ENCODE measurements at places on chromosomes 16 and 17.
A peak's percentile ranks its signal among the peaks of the same experiment; 100 is the strongest.

DNA sequence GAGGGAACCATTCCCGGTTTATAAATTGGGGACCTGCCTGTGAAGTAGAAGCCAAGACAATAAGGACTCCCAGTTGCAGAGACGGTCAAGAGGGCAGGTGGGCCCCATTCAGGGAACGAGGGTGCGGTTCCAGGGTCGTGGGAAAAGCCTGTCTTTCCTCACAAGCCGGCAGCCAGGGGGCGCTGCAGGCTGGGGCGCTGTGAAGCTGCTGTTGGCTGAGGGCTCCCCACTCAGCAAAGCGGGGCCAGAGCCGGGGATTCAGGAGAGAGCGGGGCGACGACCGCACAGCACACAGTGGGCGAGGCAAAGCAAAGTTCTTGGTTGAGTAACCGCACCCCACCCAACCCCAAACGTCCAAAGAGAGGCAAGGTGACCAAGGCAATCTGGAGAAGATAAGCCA is 24.9 kb downstream of the CDRT15 start:
- no peak for DNase-seq

GRCh38 chr17:219696-220095 is 38.2 kb upstream of the DOC2B start:
- no peak for DNase-seq

- DNase-seq = no peak
Observed at GRCh38 chr16:70437582-70438557, 1.0 kb downstream of the ST3GAL2 start.

- DNase-seq = no peak
Observed at GRCh38 chr16:27922433-27922832, 141.1 kb downstream of the GSG1L start.

DNA sequence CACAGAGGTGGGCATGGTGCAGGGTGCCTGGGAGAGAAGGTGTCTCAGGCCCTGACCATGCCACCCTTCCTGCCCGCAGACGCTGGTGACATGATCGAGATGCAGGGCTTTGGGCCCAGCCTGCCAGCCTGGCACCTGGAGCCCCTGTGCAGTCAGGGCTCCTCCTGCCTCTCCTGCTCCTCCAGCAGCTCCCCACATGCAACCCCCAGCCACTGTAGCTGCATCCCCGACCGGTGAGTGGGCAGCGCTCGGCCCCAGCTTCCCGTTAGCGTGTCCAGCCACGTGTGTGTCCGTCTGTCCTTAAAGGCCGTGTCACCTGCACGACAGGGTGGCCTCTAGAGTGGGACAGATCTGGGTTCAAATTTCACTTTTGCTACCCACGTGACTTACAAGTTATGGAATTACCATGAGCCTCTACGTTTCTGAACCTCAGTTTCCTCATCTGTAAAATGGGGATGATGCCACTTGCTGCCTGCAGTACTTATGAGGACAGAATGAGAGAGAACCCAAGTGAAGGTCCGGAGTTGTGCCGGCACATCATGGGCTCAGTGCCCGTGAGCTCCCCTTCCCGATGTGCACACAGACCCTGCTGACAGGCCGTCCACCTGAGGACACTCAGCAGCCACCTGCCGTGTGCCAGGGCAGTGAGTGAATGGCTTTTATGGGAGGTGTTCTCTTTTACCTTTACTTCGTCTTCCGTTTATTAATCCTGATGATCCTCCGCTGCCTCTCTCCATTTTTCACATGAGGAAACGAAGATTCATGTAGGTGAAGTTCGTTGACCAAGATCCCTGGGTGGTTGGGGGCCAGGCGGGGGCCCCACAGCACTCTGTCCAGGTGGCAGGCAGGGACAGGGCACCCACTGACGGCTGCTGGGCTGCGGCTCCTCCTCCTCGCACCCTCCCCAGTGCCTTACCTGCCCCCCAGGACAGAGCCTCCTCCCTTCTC is 29.4 kb downstream of the MNT start:
- no peak for DNase-seq

DNA sequence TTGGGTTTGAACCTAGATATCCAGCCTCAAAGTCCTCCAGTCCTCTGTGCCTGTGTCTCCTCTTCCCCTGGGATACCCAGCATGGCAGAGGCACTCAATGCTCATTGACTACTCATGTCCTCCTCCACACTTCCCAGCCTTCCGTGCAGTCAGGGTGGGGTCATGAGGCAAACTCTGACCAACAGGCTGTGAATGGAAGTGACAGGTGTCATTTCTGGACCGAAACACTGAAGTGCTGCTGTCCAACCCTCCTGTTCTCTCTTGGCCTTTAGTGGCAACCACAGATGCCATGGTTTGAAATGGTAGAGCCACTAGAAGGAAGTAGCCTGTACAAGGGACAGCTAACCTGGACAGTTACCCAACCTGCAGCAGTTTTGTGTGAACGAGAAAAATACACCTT is 46.7 kb upstream of the MAP3K14 start:
- DNase-seq = no peak

DNA sequence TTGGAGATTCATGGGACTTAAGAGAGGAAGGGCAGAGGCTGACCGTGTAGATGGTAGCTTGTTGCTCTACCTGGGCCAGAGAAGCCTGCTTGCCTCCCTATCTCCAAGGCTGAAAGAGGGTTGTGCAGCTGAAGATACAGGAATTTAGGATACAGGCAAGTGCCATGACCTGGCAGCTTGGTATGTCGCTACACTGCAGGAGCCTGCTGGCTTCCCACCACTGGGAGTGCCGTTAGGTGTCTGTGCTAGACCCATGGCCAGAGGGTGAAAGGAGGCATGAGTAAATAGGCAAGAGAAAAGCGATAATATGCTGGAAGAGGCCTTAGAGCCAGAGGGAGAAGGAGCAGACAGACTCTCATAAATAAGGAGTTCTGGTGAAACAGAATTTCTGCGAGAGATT is 10.6 kb downstream of the NAA60 start:
- no peak for DNase-seq

DNA sequence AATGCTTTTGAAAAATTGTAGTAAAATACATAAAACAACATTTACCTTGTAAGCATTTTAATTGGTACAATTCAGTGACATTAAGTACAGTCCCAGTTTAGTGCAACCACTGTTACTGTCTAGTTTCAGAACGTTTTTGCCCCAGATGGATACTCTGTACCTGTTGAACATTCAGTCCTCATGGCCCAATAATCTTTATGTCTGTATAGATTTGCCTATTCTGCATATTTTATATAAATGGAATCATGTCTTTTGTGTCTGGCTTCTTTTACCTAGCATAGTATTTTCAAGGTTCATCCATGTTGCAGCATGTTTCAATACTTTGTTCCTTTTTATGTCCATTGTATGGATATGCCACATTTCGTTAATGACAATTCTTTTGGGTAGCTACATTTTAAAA is 37.2 kb downstream of the TENT4B start:
- no peak for DNase-seq

- DNase-seq = peak; percentile 76
Observed at GRCh38 chr16:80569440-80570105, 28.8 kb downstream of the DYNLRB2 start.

- no peak for DNase-seq
Observed at GRCh38 chr16:83272843-83273242, 534.9 kb upstream of the HSBP1 start.

DNA sequence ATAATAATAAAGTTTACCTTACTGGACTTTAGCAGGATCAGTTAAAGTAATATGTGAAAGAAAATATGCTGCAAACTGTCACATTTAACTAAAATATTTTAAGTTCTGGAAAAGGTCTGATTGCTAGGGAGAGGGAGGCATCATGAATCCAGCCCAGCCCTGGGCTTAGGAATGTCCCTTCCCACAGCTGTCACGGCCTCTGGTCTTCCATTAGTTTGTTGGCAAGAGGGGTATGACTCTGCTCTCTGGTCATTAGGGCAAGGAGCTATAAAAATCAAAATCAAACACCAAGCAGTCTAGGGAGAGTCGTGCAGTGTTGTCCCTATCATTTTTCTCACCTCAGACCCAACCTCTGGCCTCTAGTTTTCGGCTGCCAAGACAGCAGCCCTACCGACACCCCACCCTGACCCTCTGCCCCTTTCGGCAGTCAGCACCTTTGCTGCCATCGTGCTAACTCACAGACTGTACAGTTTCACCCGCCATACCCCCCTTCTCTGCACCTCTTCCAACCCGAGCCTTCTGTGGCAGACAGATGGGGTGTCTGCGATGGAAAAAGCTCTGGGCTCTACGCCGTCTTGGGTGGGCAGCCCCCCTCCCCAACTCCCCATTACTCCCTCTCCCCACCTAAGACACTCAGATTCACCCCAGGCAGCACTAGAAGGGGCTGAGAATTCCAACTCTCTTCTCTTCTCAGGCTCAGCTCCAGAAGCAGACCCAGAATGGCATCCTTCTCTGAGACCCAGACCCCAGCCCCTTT is 41.4 kb downstream of the NEUROD2 start:
- DNase-seq = no peak

GRCh38 chr17:82156284-82156925 is 56.2 kb downstream of the CCDC57 start:
- no peak for DNase-seq

DNA sequence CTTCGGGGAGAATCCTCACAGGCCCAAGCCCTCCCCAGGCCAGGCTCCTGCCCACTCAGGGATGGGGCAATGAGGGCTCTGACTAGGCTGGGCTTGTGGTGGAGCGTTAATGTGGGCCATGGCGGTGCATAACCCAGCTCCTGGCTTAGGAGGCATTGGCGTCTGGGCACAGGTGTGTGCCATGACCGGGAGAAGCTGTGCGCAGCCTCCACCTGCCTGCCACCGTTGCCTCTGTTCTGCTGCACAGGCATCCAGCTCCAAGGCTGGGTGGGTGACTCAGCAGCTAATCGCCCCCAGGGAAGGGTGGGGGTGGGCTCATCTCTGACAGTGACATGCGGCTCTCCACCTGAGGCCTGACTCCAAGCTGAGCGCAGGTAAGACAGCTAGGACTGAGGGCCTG is 3.5 kb upstream of the ARHGAP27 start:
- no peak for DNase-seq

- no peak for DNase-seq
Observed at GRCh38 chr16:75246504-75247205, 4.8 kb downstream of the BCAR1 start.

GRCh38 chr16:29710227-29711219 is 31.5 kb downstream of the QPRT start:
- peak; percentile 86 for DNase-seq

GRCh38 chr17:81528651-81529436 is 667 bp downstream of the FSCN2 start:
- DNase-seq = no peak

- peak; percentile 98 for DNase-seq
Observed at GRCh38 chr17:74776044-74776962, at the start of gene NAT9. NAT9 (minus strand) TSS chr17:74776345; CDS start chr17:74775698, 647 bp downstream.

DNA sequence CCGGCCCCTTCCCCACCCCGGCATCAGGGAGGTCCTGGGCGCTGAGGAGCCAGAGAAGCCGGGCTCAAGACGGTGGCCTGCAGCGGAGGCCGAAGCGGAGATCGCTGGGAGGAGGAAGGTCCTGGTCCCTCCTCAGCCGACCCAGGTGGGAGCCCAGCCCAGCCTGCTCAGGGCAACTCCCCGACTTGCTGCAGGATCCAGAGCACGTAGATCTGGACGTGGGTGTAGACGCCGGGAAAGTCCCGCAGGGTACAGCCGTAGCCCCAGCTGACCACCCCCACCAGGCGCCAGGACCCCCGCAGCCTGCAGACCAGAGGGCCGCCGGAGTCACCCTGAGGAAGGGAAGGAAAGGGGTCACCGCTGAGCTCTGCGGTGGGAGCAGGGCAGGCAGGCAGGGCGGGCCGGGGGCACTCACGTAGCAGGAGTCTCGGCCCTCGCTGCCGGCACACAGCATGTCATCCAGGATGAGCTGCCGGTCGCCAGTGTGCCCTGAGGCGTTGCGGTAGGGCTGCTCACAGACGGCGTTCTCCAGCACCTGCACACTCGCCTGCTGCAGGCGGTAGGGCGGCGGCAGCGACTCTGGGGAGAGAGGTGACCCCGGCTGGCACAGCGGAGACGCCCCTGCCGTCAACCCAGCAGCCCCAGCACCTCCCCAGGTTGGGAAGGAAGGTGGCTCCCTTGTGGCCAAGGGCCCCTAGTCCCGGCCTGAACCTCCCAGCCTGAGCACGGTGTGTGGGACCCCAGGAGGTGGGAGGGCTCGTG is 5.4 kb downstream of the TPSD1 start:
- DNase-seq = no peak

- no peak for DNase-seq
Observed at GRCh38 chr17:78878871-78879527, 24.0 kb downstream of the CEP295NL start.

- peak; percentile 43 for DNase-seq
Observed at GRCh38 chr16:22369221-22369811, 5.1 kb downstream of the CDR2 start.

GRCh38 chr16:77690416-77690815 is 31.9 kb upstream of the NUDT7 start:
- DNase-seq = no peak

DNA sequence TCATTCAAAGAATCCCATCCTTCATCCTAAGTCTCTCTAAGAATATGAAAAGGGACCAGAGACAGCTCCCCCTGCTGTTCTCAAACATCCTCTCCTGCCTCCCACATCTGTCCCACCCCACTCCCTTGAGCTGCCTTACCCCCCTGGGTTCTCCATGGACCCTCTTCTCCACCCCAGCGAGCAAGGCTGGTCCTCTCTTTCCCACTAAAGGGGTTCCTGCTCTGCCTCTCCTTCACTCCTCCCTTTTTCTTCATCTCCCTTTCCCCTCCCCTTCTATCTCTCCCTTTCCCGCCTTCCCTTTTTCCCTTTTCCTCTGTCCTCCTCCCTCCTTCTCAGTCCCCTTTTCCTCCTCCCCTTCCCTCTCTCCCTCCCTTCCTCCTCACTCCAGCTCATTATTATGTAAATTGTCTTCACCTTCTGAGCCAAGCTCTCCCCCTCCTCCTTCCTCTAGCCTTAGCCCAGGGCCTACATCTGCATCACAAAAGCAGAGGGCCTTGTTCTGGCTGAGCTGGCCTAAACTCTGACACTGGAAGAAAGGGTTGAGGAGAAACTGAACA is 90.0 kb downstream of the GNAO1 start:
- DNase-seq = no peak

DNA sequence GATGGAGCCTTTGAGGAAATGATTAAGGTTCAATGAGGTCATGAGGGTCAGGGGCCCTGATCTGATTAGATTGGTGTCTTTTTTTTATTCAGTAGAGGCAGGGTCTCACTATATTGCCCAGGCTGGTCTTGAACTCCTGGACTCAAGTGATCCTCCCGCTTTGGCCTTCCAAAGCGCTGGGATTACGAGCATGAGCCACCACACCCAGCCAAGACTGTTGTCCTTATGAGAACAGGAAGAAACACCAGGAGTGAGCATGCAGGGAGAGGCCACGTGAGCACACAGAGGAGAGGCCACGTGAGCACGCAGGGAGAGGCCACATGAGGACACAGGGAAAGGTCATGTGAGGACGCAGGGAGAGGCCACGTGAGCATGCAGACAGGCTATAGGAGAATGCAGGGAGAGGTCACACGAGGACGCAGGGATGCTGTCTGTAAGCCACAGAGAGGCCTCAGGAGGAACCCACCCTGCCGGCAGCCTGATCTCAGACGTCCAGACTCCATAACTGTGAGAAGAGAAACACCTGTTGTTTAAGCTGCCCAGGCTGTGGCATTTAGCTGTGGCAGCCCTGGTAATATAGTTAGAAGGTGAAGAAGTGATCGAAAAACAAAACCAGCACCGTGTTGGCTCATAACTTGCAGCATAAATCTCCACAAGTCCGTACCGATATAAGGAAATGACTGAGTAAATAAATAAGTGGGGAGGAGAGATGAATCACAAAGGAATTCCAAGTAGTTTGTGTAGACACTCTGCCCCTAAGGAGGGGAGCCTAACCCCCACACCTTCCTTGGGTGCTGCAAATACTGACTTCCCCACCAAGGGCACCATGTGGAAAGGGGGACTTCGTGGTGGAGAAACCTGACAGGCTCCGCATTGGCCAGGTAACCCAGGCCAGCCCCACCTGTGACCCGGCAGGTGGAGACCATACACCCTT is 14.6 kb upstream of the CSNK1D start:
- no peak for DNase-seq

GRCh38 chr17:62668091-62668804 is 40.8 kb downstream of the MRC2 start:
- no peak for DNase-seq

All from CD4-positive, alpha-beta T cell treated with Interleukin-2 at 100 ng/mL for 4 hours (primary cell).